ENCODE measurements at places on chromosomes 16 and 17.

DNA sequence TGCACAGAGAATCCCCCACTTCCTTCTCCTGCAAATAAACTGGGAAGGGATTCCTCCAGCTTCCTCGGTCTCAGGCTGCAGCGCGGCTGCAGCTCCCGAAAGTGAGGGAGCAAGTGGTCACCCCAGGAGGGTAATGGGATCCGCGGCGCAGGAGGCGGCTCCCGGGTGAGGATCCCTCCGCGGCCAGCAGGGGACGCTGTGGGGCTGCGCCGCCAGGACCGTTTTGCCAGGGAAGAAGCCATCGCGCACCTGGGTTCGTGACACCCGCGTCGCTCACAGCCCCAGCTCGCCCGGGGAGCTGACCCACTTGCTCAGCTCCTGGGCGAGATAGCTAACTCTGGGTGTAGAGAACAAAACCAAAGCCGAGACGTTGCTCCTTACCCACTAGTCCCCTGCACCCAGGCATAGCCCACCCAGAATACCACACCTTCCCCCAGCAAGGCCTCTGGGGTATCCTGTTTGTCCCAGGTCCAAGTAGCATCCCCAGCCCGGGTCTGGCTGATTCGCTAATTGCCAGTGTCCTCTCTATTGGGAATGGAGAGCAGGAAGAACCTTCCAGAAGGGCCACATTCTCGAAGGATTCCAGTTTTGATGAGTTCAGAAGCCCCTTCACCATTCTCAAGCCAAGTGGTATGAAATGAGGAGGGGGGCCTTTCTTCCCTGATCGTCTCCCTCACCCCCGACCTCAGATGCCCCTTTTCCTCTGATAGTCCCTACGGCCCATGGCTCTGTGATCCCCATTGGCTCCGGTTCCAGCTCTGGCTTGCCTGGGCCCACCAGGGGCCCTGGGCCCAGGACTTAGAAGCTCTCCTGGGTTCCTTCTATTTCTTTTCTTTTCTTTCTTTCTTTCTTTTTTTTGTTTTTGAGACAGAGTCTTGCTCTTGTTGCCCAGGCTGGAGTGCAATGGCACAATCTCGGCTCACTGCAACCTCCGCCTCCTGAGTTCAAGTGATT, 14.1 kb downstream of the CYGB start:
- DNase-seq, result peak; percentile 87

DNA sequence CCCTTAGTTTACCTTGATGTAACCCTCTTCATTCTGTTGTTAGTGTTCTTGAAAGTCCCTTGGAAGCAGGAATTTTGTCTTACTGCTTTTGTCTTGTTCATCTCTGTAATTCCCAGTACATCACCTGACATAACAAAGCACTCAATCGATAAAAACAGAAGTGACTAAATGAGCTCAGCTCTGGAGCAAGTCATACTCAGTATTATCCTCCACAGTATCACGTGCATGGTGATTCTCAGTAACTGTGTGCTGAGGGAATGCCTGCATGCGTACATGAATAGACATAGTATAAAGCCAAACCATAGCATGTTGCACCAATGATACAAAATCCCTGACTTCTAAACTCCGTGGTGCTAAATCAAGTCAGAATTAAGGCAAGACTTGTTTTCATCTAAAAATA, 7.2 kb downstream of the KRT38 start:
- DNase-seq, result no peak

- no peak for DNase-seq
These were observed 137.9 kb upstream of the IRX5 start for GRCh38 chr16:54792811-54793210.

DNA sequence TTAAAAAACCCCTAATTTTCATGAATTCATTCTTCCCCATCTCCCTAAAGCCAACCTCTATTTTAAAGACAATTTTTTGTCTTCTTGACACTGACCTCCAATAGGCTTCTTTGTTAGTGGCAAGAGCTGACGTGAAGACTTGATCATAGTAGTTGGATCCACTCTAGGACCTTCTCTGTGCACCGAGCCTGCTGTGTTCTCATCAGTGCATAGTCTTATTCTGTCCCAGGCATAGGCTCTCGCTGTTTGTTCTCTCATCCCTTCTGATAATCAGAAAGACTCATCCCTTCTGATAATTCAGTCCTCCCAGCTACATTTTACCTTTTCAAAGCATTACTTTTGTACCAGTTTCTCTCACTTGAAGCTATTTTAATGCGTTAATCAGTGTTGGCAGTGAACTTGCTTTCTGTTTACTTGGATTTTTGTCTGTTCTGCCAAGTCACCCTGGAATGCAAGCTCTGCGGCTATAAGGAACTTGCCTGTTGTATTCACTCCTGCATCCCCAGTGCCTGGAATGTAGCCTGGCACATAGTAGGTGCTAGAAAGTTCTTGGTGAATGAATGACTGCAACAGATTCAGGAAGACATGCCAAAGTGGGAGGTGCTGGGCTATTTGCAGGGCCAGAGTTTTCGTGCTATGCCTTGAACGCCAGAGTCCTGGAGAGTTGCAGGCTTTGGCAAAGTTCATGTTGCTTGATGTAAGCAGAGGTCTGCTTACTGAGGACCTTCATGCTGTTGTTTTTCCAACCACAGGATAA, 147.6 kb upstream of the MPHOSPH6 start:
- no peak for DNase-seq

DNA sequence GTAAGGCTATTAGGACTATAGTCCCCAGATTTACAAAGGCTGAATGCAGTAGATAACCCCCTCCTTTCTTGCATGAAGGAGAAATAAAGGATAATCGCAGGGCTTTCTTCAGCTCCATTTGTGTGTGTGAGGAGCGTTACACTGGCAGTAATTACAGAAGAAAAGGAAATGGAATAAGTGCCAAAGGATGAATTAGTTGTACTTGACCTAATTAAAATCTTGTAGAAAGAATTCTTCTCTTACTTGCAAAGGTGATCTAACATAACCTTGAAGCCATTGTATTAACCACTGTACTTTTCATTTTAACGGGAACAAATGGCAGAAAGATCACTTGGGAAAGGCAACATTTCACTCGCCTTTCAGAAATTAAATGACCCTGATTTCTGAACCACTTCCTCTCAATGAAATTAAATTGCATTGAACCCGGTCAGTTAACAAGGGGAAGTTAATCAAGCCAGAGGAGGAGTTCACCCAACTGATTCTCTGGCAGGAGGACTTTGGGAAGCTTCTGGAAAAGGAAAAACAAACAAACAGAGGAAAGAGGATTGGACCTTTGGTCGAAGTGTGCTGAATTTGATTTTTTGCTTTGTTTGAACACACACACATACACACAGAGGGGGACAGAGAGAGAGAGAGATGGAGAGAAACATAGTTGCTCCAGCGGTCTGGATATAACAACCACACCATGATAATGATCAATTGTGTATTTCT, 90.6 kb downstream of the GP2 start:
- DNase-seq, result no peak

GRCh38 chr16:87144232-87144631, 173.0 kb downstream of the C16orf95 start:
- DNase-seq, result no peak

- DNase-seq, result no peak
These were observed 7.3 kb downstream of the NR1D1 start for GRCh38 chr17:40093005-40093579.

GRCh38 chr17:2017274-2017941, 7.7 kb downstream of the RTN4RL1 start:
- DNase-seq, result no peak

DNA sequence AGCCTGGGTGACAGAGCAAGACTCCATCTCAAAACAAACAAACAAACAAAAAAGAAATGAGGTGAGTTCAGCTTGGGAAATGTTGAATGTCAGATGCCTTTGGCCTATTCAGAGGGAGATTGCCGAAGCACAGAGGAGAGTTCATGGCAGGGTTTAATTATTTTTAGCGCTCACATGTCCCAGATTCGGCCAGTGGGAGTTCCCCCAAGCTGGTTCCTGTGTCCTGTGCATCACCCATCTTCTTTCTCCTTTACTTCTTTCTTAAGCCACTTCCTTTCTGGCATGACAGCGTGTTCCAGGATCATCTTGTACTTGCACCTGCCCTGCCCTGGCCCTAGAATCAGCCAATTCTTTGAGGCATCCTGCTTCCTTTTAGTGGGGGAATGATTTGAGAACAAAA, 9.2 kb downstream of the MPV17L start:
- no peak for DNase-seq

- no peak for DNase-seq
These were observed 36.0 kb downstream of the ZNF207 start for GRCh38 chr17:32385971-32386370.

DNA sequence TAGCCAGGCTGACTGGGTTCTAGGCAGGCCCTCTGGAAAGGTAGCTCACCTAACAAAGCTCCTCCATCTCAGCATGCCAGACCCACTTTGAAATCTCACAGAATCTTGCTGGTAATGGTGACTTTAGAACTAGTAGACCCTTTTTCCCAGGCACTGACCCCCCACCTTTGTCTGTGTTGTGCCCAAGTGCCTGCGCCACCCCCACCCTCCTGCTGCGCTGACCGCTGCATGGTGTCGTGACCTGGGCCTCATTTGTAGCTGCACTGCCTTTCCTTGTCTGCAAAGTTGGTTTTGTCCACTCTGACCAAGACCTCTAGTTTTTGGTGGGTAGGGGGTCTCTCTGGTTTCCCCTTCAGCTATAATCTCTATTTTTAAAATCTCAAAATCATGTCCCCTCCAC, 6.8 kb downstream of the ATXN1L start:
- DNase-seq, result no peak

- DNase-seq, result no peak
These were observed 83.5 kb upstream of the PLCG2 start for GRCh38 chr16:81695321-81696165.

GRCh38 chr17:77316191-77316641, 175.4 kb downstream of the SEC14L1 start:
- DNase-seq, result peak; percentile 86

- no peak for DNase-seq
These were observed 247.3 kb upstream of the RPL38 start for GRCh38 chr17:73956169-73956568.

GRCh38 chr16:30666681-30667080, 8.4 kb downstream of the FBRS start:
- DNase-seq, result no peak

DNA sequence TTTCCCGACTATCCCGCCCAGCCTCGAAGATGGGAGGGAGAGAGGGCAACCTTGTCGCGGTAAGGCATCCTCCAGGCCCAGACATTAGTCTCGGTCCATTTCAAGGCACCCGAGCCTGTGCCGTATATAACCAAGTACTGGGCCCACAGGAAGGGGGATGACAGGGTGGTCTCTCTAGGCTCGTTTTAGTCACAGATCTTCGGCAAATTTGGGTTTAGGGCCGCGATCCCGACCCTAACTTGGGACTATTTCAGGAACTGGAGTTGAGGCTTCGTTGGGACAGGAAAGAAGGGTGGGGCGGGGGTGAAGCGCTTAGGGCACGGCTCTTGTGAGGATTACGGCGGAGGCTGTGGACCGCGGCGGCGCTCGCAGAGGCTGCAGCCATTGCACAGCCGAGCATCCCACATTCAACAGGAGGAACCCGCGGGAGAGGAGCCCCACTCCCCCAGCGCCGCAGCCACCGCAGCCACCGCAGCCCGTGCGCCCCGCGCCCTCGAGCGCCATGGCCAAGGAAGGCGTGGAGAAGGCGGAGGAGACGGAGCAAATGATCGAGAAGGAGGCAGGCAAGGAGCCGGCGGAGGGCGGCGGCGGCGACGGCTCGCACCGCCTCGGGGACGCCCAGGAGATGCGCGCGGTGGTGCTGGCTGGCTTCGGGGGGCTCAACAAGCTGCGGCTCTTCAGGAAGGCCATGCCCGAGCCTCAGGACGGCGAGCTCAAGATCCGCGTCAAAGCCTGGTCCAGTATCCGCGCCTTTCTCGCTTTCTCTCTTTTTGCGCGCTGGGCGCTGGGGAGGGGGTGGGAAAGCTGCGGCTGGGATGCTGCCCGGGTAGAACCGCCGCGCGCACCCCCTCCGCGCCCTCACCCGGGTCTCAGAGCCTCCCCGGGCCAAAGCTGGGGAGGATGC, at the start of gene VAT1L:
VAT1L (plus strand) TSS at position 384 of the 904 bp plus-strand sequence; CDS start at position 503, 119 bp downstream.
- DNase-seq, result peak; percentile 26

GRCh38 chr17:74380086-74380958, 13.0 kb downstream of the GPR142 start:
- DNase-seq, result no peak

DNA sequence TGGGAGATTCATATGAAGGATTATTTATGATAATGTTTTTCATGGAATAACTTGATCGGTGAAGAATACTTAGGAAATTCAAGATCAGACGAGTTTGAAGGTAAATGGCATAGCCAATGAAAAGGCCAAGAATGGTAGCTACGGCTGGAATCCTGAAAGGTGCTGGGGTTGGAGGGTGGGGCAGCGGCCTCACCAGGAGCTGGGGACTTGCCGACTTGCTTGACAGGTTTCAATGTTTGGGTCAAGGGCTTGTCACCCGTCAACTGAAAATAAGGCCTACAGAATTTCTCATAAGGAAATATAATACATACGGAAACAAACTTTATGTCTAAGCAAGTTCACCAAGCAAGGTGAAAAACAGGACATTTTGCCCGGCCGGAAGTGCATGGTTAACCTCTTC, 9.9 kb downstream of the CRYM start:
- DNase-seq, result no peak

GRCh38 chr17:63356337-63356757, 89.8 kb downstream of the CYB561 start:
- DNase-seq, result peak; percentile 50

DNA sequence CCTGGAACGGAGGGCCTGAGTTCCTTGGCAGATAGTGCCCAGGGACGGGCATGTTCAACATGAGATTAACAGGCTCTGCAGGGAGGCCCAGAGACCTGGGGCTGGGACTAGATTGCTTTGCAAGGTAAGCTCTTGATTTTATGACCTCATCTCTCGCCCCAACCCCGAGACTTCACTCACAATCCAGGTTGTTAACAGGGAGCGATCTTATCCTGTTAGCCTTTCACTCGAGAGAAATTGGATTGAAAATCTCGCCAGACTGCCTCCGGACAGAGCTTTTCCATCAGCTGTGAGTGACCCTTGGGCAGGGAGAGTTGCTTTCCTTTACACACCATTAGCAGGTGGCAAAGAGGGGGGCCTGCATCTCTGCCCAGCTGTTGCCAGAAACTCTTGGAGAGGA, 521.7 kb upstream of the EEF2KMT start:
- DNase-seq, result no peak

DNA sequence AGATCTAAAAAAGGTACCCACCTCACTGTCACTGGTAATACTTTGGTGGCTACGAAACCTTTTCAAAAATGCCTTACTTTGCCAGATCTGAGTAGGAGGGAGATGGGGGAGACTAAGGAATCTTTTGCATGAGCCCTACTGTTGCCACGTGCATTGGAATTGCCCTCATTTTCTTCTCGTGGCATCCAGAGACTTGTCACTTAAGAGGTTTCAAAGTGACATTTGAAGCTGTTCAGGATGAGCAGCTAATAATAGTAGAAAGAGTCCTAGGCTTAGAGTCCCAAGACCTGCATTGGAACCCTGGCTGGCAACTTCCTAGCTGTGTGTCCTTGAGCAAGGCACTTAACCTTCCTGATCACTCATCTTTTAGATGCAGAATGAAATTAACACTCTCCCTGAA, 43.5 kb downstream of the GPRC5B start:
- no peak for DNase-seq
